ENCODE measurements at places on chromosomes 4 and X. TPM values are rescaled to one million over a fixed set of nuclear protein-coding genes. Genes with fewer than 3 reads are reported as not detected.

Gene TMEM154
- polyA plus RNA-seq: 62.4 TPM

Gene HAUS7
- polyA plus RNA-seq: 37.4 TPM

Gene DMP1
- not detected for polyA plus RNA-seq

Gene SYTL4
- polyA plus RNA-seq: not detected

Gene CORIN
- polyA plus RNA-seq: not detected
